ENCODE measurements at places on chromosomes 1 and 21.

DNA sequence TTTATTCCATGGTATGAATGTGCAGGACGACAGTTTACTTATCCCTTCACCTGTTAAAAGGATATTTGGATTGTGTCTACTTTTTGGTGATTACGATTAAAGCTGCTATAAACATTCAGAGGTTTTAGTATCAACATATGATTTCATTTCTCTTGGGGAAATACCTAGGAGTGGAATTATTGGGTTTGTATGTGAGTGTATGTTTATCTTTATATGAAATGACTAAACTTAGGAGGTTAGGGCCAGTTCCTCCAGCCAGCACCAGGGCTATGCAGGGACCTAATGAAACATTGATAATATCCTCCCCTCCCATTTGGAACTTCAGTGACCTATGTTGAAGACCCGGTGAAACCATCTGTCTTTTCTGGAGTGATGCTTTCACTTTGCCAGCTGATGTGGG lies 13.8 kb downstream of the TMEM51 start:
- no peak for DNase-seq

GRCh38 chr1:47637111-47637685 lies 199.4 kb downstream of the FOXD2 start:
- no peak for DNase-seq

DNA sequence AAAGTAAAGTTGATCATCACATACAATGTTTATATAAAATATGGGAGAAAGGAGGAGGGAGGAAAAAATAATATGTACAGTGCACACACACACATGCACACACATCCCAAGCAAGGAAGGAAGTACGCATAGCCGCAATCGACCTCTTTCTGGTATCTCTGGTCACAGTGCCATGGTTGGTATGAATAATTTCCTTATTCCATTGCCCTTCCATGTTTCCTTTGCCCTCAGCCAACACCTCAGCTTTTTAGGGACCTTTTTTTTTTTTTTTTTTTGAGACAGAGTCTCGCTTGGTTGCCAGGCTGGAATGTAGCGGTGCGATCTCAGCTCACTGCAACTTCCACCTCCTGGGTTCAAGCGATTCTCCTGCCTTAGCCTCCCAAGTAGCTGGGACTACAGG lies 20.6 kb downstream of the CITED4 start:
- no peak for DNase-seq

- no peak for DNase-seq
Measured at GRCh38 chr1:32887623-32888022, 1.3 kb downstream of the HPCA start.

DNA sequence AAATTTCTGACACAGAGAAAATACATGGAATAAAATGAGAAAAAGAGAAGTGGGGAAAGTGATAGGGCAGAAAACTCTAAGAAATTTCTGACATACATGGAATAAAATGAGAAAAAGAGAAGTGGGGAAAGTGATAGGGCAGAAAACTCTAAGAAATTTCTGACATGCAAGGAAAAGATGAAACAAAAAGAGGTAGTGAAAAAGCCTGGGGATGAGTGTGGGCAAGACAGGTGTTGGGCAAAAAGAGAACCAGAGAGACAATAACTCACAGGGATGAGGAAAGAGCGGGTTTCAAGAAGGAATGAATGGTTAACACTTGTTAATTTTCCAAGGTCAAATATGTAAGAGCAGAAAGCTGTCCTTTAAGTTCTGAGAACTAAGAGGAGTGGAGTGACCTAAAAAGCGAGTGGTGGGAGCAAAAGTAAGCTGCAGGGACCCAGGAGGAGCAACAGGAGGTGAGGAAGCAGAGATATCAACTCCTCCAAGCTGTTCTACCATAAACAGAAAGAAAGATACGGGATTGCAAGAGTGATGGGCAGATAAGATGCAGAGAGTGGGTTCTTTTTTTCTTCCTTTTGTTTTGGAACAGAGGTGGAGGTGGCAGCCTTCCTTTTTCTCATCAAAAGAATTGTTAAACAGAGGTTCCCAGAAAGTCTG lies 29.9 kb upstream of the EXO1 start:
- no peak for DNase-seq

DNA sequence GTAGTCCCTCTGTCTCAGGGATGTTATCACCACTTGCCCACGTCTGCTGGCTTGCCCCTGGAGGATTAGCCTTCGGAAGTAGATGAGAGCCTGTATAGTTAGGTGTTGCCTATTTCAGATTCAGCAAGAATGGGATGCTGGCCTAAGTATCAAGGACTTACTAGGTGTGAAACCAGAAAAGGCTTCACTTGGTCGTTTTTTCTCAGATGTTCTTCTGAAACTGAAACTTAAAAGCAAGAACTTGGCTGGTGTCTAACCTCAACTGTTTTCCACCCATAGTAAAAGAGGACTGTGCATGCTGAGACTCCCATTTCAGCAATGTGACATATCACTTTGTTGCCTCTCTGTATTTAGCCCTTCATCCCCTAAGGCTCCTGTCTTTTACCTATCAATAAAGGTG lies 67.0 kb upstream of the LRRC53 start:
- no peak for DNase-seq

GRCh38 chr1:119727991-119728390 lies 16.3 kb downstream of the PHGDH start:
- DNase-seq = no peak

DNA sequence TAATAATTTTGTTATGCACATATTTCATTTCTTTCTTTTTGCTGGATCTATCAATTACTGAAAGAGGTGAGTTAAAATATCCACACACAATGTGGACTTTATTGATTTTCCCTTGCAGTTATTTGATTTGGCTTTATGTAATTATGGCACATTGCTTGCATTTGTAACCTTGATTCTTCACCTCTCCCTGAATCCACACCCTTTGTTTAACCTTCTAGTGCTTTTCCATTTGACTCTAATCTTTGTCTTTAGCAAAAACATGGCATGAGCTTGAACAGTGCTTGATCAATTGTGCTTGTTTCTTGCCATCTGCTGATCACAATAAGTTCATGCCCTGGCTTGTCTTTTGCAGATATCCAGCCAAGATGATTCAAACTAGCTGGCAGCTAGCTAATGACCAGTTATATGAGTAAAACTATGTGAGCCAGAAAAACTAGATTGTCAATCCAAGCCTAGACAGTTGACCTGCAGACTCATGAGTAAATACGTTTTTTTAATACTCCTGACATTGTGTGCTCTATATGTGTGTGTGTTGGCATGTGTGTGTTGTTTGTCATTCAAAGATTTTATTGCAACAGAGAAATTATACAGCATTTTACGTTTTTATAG lies 899.2 kb downstream of the NCAM2 start:
- DNase-seq = no peak

DNA sequence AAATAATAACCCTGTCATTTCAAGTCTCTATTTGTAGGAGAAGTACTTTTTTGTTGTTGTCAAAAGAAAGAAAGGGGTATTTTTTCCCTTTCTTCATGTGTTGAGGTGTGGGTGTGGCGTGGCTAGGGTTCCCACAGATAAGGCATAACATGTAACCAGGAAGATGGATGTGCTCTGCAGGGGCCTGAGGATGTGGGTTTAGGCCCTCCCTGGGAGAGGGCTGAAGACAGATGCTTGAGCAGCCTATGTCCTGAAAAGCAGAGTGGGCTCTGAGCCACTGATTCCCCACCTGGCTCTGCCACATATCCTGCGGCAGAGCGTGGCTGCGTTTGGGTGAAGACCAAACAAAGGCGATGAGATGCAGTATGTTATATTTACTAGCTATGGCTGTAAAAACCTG lies 13.9 kb upstream of the ADAR start:
- no peak for DNase-seq

All from activated T-cell treated with anti-CD3 and anti-CD28 coated beads for 48 hours (primary cell).